ENCODE measurements at places on chromosomes 6 and 20.

DNA sequence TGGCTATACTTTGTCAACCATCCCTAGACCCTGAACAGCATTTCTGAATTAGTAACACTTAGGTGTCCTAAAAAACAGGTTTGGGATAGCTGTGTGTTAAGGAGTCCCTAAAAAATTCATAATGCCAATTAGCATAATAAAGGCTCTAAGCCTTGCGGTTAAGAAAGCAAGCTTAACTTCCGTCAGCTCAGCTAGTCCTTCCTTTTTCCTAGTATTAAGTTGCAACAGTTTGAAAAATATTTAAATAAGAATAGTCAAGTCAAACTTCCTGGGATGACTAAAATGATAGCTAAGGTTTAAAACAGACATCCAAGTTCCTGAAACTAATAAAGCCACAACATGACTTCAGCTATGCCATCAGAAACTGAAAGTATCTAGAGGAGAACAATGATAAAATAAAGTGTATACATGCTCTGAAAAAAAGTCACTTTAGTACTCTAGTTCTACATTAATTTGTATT lies 3.5 kb downstream of the AKIRIN2 start:
- DNase-seq: no peak

- no peak for DNase-seq
Observed at GRCh38 chr6:132190815-132191175, 210.5 kb downstream of the MOXD1 start.

DNA sequence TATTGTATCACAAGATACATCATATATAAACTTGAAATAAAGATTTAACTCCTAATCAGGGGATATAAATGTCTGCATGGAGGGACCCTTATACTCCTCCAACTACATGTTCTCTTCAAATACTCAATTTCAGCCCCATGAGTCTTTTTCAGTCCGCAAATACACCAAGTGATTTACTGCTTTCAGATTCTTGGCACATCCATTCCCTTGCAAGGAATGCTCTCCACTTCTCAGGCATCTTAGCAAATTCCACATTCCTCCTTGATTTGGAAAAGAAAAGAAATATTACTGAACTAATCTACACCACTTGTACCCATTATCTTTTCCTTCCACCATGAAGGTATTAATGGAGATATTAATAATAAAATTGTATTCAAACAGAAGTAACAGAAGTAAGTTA lies 999.4 kb upstream of the GJE1 start:
- no peak for DNase-seq

DNA sequence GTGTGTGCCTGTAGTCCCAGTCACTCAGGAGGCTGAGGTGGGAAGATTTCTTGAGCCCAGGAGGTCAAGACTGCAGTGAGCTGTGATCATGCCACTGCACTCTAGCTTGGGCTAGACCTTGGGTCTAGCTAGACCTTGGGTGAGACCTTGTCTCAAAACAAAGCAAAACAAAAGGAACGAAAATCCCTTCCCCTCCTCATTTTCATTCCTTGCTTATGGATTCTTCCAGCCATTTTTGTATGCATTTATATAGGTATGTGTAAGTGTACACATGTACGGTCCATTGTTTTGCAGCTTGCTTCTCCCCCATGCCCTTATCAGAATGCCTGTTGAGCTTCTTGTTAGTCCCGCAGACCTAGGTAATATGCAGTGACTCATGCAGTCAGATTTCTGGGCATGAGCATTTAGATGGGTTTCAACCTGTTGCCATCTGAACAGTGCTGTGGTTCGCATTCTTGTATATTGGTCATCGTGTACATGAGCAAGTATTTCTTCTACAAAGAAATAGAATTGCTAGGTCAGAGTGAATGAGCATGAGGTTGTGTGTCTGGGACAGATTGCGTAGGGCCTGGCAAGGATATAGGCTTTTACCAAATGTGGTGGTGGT lies 73.2 kb downstream of the ATRN start:
- DNase-seq: no peak

GRCh38 chr6:56374841-56375369 lies 127.5 kb upstream of the COL21A1 start:
- no peak for DNase-seq

DNA sequence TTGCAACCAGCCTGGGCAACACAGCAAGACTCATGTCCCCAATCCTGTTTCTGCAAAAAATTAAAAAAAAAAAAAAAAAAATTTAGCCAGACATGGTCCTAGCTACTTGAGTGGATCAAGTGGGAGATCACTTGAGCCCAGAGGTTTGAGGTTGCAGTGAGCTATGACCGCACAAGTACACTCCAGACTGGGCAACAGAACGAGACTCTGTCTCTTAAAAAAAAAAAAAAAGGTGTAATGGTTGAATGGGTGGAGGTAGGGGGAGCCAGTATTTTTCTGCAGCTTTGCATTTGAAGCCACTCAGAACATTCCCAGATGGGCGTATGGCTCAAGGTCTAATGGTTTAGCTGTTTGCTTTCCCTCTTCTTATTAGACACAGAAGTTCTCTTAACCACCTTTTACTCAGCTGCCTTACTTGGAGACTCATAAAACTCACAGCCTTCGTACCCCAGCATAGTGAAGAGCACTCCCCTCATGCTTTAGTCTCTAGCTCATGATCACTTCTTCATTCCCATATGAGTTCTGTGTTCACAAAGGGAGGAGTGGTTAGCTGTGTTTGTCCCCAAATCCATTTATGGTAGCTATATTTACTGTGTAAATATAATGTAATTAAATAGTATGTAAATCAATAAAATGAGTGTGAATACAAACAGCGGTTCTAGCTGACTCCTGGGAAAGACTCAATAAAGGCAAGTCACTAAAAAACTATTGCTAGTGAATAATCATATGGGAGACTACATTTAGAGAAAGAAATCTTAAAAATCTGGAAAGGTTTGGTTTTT lies 9.0 kb downstream of the FKBP1A start:
- DNase-seq: no peak

GRCh38 chr6:167846997-167847606 lies 20.4 kb downstream of the AFDN start:
- DNase-seq: no peak

GRCh38 chr20:9919271-9920014 lies 80.6 kb upstream of the PAK5 start:
- DNase-seq: no peak

DNA sequence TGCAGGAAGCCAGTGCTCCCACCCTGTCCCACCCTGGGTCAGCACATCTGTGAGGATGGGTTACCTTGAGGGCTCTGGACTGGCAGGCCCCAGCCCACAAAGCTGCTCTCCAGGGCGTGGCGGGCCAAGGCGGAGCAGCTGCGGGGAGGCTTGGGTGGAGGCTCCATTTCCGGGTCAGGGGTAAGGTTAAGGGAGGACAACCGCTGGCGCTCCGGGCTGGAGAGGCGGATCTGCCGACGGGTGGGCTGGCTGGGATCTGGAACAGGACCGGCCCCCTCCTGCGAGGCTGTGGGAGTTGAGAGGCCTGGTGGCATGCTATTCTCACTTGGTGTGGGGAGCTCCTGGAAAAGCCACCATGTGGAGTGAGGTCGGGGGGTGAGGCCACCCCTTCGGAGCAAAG lies 5.5 kb downstream of the SMPD2 start:
- no peak for DNase-seq

DNA sequence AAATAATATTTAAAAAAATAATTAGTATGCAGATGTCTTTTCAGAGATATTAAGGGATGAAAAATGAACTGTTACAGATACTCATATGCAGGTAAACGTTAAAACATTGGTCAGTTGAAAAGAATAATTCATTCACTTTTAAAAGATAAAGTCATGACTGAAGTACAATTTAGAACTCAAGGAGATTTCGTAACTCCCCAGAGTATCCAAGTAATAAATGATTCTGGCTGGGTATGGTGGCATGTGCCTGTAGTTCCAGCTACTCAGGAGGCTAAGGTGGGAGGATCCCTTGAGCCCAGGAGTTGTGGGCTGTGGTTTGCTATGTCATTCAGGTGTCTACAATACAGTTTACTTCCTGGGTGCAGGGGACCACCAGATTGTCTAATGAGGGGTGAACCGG lies 122.3 kb upstream of the TMEM181 start:
- no peak for DNase-seq

GRCh38 chr6:9121549-9121948 lies 686.2 kb upstream of the SLC35B3 start:
- no peak for DNase-seq

- DNase-seq: no peak
Observed at GRCh38 chr6:118881440-118882313, 12.3 kb upstream of the ASF1A start.

DNA sequence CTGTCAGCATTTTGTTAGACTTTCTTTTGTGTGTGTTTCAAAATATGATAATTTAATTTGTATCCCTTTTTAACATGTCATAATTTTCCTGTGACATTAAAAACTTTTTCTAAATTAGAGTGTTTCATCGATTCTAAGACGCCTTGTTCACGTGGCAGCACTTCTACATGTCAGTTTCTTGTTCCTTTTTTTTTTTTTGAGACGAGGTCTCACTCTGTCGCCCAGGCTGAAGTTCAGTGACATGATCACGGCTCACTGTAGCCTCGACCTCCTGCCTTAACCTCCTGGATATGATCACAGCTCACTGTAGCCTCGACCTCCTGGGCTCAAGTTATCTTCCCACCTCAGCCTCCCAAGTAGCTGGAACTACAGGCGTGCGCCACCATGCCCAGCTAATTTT lies 27.6 kb upstream of the ADRM1 start:
- no peak for DNase-seq

DNA sequence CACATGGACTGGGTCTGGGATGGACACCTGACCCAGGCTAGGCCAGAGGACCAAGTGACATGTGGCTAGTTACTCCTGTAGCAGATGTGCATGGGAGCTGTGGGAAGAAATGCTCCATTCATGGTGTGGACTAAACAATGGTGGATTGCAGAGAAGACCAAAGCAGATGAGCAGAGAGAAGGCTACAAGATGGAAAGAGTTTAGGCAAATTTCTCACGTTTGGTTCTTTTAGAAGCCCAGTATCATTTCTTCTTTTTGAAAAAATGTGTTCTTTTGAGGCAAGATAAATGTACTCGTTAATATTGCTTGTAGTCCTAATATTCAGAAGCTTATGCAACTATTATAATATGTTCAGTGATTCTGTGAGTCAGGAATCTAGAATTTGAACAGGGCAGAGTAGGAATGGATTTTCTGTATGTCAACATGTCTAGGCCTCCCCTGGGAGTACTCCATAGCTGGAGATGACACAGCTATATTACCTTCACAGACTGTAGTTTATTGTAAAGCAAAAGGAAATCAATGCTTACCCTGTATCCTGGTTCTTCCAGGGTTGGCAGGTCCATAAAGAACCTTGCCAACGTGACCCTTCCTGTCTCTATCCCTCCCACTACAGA lies 2.3 kb upstream of the BTN2A1 start:
- DNase-seq: no peak

DNA sequence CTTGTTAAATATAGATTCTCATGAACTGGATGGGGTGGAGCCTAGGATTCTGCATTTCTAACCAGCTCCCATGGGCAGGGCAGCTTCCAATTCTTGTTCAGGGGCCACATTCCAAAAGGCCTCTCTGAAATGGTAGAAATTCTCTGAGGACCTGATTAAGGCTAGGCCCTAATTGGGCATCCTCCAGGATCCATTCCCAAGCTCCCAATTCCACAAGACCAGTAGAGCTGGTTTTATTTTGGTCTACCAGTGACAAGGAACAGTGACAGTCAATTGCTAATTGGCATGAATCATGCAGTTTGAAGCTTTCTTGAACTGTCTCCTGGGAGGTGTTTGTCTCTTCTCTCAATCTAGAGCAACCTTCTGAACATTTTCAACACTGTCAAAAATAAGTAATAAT lies 3.0 kb downstream of the THBD start:
- no peak for DNase-seq

- no peak for DNase-seq
Observed at GRCh38 chr6:166408936-166409755, 26.4 kb upstream of the MPC1 start.

- no peak for DNase-seq
Observed at GRCh38 chr20:19978511-19979210, 38.5 kb upstream of the NAA20 start.

DNA sequence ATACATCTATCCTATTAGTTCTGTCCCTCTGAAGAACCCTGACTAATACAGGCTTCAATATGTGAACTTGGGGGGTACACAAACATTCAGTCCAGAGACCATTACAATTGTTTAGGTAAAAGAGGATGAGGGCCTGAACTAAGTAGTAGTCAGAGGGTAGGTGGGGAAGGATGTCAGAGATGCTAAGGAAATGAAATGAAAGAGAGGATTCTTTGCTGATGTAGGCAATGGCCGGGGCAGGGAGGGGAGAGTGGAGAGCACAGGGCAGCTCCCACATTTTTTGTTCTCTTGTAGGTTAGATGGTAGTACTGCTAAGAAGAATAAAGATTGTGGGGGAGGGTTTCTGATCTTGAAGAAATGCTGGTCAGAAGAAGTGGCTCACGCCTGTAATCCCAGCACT lies 60.8 kb downstream of the SOX4 start:
- no peak for DNase-seq

DNA sequence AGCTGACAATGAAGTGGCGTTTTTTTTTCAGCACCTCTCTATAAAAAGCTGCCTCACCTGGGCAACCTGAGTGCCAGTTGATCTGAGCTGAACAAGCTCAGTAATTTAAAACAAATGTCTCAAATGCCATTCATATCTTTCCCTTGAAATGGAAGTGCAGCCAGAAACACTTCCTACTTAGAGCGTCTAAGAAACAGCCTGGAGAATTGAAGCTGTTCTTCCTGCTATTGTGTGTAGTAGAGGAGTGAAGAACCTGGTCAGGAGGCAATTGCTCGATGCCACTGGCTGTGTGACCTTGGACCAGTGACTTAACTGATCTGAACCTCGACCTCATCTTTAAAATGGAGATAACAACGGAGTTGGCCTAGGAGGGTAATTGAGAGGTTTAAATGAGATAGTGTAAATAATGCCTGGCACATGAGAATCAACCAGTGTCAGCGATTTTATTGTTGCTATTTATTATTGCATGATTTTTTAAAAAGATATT lies 95.4 kb upstream of the FOXQ1 start:
- DNase-seq: no peak

DNA sequence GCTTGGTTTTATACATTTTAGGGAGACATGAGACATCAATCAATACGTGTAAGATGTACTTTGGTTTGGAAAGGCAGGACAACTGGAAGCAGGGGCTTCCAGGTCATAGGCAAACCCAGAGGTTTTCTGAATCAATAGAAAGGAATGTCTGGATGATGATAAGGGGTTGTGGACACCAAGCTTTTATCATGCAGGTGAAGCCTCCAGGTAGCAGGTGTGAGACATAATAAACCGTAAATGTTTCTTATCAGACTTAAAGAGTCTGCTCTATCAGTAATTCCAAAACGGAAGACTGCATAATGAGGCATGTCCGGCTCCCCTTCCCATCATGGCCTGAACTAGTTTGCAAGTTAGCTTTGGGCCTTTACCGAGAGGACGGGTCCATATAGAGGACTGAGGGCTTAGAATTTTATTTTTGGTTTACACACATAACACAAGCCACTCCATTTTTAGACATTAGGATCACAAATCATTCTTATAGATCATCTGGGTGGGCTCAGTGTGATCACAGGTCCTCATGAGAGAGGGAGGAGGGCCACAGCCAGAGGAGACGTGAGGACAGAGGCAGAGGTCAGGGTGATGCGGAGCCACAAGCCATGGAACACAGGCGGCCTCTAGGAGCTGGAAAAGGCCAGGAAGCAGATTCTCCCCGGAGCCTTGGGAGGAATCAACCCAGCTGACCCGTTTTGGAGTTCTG lies 10.7 kb upstream of the SERPINB9 start:
- no peak for DNase-seq

All from substantia nigra (tissue), 51 donors.